ENCODE measurements at places on chromosomes 2 and 18.

- DNase-seq, result no peak
Measured at GRCh38 chr18:52596748-52597435, 256.9 kb downstream of the DCC start.

- no peak for DNase-seq
Measured at GRCh38 chr2:120522151-120522751, 176.3 kb downstream of the INHBB start.

DNA sequence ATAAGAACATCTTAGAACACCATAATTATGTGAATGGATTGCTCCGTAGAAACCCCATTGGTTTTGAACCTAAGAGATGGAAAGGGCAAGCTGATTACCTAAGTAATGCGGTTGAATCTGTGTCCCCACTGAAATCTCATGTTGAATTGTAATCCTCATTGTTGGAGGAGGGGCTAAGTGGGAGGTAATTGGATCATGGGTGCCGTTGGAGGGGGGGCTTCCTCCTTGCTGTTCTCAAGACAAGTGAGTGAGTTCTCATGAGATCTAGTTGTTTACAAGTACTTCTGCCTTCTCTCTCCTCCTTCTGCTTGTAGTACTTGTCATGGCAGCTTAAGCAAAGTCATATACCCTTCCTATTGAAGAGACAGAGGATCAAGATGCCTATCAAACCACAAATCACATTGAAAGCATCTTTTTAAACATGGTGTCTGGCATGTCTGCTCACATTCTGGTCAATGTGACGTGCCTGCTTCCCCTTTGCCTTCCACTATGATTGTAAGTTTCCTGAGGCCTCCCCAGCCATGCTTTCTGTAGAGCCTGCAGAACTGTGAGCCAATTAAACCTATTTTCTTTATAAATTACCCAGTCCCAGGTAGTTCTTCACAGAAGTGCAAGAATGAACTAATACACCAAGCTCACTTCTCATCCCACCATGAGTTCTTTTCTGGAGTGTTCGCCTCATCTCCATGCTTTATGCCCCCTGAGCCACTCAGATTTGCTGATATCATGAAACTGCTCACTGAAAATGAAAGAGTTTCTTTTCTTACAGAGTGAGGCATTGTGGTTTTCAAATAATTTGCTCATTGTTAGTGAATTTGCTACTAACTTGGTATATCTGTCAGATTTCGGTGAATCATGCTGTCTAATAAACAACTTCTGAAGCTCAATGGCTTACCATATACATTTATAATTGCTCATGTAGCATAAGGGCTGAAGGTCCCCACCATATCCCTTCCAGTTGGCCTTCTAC is 23.6 kb downstream of the KCNE4 start:
- DNase-seq, result no peak

- no peak for DNase-seq
Measured at GRCh38 chr2:55985406-55985805, 61.8 kb upstream of the EFEMP1 start.

DNA sequence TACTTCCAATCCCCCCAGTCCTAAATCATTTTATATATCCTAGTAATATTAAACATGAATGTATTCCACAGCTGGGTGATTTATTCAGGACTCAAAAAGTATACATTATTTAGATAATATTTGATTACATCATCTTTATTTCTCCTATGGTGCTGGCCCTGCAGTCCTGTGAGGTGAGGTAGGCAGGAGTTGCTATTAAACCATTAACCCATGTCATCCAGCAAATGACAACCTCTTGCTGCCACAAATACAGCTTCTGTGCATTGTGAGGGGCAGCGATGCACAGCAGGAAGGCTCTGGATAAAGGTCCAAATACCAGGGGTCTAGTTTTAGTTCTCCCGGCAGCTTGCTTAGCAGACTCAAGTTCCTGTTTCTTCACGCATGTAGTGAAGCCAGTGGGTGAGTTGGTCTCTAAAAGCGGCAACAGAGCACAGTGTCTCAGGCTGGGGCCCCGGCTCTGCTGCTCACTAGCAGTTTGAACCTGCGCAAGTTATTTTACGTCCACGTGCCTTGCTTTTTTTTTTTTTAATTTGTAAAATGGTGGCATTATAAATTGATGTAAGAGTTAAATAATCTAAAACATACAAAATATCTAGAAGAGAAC is 36.1 kb downstream of the INSIG2 start:
- no peak for DNase-seq

DNA sequence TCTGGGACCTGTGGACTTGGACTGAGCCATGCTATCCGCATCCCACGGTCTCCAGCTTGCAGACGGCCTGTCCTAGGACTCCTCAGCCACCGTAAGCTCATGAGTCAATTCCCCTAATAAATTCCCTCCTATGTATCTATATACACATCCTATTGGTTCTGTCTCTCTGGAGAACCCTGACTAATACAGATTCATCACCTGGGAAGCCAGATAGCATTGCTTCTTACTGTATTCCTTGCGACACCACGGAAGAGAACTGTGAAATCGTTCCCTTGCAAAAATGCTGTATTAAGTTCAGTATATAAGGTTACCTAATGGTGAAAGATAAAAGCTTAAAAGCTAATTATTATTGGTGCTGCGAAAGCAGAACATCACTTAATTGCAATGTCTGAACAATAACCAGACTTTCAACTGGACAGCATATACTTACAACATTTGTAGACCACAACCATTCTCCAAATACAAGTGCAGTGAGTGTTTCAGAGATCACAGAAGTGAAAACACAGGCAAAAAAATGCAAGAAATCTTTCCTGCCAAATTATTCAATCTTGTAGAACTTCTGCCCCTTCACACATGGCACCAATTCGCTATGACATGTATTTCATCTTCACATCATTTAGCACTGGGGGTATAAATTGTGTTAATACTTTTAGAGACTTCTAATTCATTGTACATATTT is 352.9 kb downstream of the TXNL1 start:
- no peak for DNase-seq

DNA sequence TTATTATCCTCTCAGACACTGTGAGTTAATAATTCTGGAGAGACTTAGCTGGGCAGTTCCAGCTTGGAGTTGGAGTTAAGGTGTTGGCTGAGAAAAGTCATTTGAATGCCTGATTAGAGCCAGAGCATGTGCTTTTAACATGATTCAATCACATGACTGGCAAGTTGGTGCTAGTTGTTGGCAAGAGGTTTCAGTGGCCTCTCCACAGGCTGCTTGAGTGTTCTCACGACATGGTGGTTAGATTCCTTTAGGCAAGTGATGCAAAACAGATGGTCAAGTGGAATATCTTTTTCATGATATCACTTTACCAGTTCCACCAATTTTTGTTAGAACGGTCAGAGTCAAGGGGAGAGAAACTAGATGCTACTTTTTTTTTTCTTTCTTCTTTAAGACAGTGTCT is 262.7 kb upstream of the FN1 start:
- peak; percentile 85 for DNase-seq

- DNase-seq, result no peak
Measured at GRCh38 chr18:38940475-38940862, 1374.9 kb upstream of the CELF4 start.

DNA sequence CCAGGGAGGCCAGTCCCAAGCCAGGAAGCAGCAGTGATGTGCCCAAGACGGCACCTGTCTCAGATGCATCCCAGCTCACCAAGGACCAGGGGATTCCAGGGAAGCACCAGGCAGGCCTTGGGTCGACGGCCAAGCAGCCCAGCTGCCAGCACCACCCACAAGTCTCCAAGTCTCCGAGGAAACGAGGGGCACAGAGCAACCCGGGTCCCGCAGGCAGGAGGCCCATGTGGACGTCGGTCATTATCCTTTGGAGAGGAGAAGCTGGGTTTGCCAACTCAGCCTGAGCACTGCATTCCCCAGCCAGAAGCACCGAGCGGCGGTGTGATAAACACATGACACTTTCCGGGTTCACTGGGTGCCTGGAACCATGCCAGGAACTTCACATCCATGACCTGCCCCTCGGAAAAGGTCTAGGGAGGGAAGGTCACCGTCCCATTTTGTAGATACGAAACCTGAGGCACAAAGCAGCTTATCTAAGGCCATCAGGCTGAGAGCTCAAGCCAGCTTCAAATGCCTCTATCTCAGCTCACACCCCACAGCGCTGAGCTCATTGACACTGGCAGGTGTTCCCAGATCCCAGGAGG is 104.5 kb downstream of the ZNF516 start:
- DNase-seq, result no peak

DNA sequence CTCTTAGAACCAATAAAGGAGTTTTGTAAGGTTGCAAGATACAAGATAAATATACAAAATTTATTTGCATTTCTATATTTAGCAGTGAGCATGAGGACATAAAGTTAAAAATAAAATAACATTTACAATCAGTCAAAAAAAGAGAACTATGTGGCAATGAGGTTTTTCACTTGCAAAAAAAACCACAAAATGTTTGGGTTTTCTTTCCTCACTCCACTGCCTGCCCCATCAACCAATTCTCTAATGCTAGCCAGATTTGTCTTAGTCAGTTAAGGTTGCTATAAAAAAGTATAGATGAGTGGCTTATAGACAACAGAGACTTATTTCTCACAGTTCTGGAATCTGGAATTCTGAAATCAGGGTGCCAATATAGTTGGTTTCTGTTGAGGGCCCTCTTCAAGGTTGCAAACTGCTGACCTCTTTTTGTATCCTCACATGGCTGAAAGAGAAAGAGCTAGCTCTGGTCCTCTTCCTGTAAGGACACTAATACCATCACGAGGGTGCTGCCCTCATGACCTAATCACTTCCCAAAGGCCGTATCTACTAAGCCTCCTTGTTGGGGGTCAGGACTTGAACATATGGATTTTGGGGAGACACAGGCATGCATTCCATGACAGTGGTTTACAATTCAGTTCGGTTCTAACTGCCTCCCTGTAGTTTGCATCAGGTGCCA is 566.2 kb downstream of the GALR1 start:
- no peak for DNase-seq

Data from adipocyte (in vitro differentiated cells).